Stimulated activated CD4-positive, alpha-beta T cell treated with anti-CD3 and anti-CD28 coated beads, Interleukin-1b, Interleukin-23, amount 100 ng/mL, for 4 hours (primary cell): ENCODE measurements at places on chromosomes 13 and 19.

DNA sequence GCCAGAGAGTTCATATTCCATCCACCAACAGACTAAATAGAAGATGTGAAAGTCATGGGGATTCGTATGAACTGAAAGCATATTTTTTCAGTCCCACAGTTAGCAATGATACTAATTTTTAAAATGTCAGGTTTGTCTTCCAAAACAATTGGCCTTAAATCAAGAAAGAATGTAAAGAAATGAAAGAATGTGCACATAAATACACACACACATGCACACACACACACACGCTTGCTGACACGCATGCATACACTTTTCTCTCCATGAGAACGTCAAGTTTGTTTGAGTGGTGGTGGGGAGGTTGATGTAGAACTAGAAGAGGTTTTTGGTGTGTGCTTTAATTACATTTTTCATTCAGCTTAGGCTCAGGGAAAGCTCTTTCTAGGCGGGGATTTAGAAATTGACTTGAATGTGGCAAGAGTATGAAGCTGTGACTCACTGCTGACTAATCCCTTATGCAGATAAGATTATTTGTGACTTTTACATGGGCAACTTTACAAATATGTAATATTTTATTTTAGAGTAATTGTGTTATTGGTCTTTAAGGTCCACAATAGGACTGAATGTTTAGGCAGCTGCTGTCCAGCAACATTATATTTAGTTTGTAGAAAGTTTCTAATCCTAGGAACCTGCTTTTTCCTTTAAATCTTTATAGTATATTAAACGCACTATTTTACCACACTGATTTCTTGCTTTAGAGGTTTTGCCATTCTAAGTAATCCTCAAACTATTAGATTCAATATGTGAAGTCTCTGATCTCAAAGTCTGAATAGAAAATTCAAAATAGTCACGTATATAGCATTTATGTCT, 18.8 kb downstream of the FLT1 start:
- no peak for DNase-seq

DNA sequence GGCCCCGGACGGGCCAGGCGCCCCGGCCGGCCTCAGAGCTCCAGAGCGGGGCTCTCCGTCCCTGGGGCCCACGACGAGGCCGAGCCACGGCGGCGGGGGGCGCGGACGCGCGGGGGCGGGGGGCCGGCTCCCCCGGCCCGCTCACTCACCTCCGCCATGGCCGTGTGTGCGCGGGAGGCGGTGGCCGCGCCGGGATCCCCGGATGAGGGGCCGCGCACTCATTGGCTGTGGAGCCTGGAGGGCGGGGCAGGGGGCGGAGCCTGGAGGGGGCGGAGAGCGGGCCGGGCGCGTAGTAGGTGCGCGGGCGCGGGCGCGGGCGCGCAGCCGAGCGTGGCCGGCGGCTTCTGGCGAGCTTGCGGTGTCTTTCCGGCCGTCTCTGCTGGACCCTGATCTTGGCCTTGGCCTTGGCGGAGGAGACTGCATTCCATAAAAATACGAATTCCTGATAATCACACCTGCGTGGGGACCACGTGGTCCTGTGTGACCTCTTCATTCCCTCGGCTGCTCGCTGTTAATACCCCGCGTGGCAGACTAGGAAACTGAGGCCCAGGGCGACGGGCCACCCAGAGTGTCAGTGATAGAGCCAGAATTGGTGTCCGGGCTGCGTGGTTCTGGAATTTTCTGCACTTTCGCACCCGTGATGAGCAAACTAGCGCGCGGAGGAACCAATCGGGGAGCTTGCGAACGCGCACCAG, at the start of gene MIER2:
Gene MIER2 (minus strand): TSS at position 172 of the 695 bp plus-strand sequence. CDS start 14 bp downstream, at position 158.
- peak; percentile 94 for DNase-seq

- no peak for DNase-seq
Measured at GRCh38 chr19:2728783-2729387, 7.7 kb upstream of the DIRAS1 start.

DNA sequence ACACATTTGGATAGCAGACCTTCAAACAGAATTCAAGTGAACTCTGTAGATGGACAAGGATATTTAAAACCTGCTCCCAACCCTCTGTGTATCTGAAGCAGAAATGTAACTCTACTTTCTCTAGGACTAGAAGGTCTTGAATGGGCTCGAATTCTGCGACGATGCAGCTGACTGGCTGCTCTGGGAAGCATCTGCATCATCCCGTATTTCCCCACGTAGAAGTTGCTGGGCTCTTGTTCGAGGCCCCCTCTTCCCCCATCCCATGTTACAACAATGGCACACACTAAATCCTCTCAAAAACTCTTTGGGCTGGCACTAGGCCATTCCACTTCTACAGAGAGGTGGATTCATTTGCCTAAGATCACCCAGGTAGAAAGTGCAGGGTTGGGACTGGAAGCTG, 15.0 kb downstream of the C19orf81 start:
- DNase-seq, result no peak

DNA sequence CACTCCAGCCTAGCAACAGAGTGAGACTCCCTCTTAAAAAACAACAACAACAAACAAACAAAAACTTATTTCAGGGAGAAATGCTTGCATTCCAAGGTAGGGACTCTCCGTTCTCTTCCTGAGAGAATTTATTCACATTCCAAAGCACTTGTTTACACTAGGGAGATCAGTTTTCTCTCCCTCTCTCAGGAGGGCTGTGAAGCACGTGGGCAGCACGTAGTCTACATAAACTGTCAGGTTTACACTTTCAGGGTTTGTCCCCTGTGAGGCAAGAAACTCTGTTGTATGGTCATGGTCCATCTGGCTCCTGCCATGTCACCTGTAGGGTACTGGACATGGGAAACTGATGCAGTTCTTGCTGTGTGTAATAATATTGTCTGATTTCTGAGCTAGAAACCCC, 31.6 kb downstream of the WDR87 start:
- DNase-seq, result no peak

- no peak for DNase-seq
Measured at GRCh38 chr13:89066868-89067466, 1395.8 kb downstream of the SLITRK5 start.

DNA sequence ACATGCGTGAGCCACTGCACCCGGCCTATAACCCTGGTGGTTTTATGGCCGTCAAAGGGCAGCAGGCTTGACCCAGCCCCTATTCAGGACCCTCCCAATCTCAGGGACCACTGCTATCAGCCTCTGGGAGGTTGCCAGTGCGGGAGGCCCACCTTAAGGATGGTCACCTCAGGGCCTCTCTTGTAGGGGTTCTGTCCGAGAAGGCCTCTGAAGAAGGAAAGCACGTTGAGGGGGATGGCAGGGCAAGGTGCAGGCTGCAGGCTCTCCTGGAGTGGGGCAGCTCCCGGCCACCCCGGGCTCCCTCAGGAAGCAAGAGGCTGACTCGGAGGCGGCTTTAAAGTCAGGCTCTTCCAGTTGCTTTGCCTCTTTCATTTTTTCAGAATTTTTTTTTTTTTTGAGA, 6.0 kb upstream of the GRTP1 start:
- DNase-seq, result no peak

DNA sequence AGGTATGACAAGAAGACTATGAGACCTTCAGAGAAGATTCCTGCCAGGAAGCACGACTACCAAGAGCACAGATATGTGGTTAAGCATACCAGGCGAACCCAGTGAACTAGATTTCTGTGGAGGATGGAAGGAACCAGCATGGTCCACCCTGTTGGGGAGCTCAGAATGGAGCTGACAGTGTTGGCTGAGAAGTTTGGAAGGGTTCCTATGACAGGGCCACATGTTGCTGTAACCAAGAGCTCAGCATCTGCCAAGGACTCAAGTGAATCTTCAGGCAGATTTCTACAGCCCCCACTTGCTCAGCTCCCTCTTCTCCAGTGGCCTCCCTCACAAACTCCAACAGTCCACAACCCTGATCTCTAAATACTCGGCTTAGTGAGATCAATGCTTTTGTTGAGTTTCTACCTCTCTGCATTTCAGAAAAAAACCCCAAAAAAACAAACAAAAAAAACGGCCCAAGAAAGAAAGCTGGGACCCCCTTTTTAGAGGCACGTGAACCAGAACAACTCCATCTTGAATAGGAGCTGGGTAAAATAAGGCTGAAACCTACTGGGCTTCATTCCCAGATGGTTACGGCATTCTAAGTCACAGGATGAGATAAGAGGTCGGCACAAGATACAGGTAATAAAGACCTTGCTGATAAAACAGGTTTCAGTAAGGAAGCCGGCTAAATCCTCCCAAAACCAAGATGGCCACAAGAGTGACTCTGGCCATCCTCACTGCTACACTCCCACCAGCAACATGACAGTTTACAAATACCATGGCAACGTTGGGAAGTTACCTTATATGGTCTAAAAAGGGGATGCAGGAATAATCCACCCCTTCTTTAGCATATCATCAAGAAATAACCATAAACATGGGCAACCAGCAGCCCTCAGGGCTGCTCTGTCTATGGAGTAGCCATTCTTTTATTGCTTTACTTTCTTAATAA, 691.1 kb downstream of the UQCRFS1 start:
- no peak for DNase-seq

DNA sequence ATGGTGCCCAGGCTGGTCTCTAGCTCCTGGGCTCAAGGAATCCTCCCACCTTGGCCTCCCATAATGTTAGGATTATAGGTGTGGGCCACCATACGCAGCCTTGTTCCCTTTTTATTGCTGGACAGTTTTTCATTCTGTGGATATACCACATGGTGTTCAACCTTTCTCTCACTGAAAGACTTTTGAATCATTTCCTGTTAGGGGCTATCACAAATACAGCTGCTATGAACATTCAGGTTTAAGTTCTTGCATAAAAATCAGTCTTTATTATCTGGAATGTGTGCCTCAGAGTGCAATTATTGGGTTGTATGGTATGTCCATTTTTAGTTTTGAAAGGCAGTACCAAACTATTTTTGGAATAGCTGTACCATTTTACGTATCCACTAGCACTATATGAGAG, 647.2 kb downstream of the LIG4 start:
- DNase-seq, result no peak

GRCh38 chr13:39263033-39263432, 224.8 kb downstream of the NHLRC3 start:
- peak; percentile 11 for DNase-seq

DNA sequence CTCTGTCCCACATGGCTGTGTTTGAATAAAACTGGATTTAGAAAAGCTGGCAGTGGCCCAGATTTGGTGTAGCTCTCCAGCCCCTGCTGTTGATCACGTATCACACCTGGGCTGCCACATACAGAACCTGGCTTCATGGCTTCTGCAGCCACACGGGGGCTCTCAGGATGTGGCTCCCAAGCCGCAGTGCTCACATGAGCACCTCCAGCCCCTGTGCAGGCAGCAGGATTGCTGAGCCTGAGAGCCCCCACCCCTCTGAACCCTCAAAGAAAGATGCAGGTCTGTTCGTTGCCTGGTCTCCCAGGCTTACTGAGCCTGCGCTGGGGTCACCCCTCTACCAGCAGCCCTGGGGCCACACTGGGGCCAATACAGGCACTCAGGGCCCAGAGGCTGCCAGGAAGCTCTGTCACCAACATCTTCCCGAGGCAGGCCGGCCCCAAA, 2.7 kb downstream of the PLEKHF1 start:
- DNase-seq, result no peak

- DNase-seq, result no peak
Measured at GRCh38 chr13:102977471-102977870, 88.7 kb downstream of the SLC10A2 start.

DNA sequence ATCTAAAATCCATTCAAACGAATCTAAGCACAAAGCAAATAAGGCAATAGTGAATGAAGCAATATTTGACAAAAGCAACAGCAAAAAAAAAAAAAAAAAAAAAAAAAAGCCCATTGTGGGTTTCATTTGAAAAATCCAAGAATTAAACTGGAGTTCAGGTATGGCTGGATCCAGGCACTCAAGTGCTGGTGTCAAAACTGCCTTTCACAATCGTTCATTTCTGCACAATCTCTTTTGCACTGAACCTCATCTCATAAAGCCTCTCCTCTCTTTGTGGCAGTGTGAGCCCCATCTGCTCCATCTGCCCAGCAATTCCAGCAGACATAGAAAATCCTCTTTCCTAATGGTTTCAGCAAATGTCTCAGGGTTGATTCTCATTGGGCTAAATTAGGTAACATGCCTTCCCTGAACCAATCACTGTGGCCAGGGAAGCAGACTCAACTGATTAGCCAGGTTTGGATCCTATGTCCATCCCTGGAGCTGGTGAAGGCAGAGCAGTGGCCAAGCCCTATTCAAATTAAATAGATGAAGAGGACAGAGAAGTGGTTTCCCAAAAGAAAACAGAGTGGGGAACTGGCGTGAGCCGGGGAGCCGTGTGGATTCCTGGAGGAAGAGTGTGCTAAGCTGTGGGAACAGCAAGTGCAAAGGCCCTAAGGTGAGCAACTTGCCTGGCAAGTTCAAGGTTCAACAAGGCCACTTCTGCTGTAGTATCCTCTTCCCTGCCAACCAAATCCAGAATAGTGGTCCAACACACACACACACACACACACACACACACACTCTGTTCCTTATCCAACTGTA, 1.2 kb upstream of the HIF3A start:
- no peak for DNase-seq

DNA sequence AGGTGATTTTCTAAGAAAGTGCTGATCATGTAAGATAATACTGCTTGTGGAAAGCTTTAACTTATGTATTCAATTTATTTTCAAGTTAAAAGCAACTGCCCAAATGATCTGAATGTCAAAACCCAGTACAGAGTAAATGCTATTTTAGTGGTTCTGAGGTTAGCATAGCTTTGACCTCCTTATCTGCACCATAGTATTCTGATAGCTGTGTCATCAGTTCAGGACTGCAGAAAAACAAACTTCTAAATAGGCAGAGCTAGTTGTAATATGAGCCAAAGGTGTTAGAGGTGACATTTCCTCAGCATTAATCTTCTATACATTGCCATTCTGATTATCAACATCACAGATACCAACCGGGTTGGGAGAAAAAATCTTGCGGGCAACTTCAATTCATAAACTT, 758.7 kb downstream of the SLITRK5 start:
- DNase-seq, result no peak

DNA sequence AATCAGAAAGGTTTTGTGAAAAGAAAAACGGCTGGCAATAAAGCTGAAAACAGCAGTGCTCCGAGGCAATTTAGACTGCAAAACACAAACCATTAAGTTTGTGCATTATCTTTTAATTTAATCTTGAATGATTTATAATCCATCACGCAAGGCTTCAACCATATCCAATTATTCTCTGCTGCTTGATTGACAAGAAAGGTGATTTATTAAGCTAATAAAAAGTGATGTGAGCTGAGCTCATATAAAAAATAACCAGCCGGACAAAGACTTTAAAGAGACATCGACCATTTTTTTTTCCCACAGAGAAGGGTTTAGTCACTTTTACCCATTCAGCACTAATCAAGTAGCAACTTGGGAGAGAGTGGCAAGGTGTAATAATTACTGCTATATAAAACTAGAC, 33.6 kb downstream of the TSHZ3 start:
- no peak for DNase-seq

DNA sequence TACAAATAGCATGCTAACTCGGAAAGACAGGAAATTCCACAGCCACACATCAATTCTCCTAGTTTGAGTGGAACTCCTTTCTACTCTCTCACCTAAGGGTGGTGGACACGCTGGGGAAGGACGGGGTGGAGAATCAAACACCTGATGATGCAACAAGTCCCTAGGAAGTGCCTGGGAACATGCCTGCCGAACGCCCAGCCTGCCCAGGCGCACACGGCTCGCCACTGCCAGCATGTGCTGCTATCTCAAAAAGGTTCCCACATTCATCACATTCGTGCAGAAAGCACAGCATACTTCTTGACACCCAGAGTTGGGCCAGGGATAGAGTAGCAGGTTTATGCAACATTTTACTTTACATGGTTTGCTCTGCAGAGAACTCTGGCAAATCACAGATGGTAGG, 164.6 kb downstream of the ABCC4 start:
- DNase-seq, result no peak

- DNase-seq, result no peak
Measured at GRCh38 chr19:13847407-13848339, 29.3 kb upstream of the NANOS3 start.

GRCh38 chr19:32040236-32040635, 305.2 kb upstream of the ZNF507 start:
- no peak for DNase-seq
